CD4-positive, alpha-beta T cell (primary cell): ENCODE measurements at places on chromosomes 7 and 10.

DNA sequence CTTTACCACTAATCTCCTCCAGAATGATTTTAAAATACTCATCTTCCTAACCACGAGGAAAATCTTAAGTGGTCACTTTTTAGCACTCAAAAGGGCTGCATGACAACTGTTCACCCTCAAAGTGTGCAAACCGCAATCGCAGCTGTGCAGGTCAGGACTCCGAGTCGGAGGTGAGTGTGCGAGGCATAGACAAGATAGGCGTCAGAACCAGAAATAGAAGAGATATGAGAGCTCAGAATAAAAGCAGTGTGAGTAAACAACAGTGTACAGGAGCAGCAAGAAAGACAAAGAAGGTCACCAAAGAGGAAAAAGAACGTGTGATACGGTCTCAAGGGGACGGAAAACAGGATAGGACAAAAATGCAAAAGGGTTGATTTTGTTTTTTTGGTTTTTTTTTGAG is 17.5 kb upstream of the ENO4 start:
- peaks cover 5% of the 10 kb centered on the region for H3K27me3 ChIP-seq
- DNase-seq = no peak
- H3K4me3 ChIP-seq = no peak overlapping the region
- no peaks in the 10 kb centered on the region for H3K4me1 ChIP-seq
- H3K27ac ChIP-seq = no peak overlapping the region

- no peak for DNase-seq
- peaks cover 10% of the 10 kb centered on the region for H3K27me3 ChIP-seq
- no peaks in the 10 kb centered on the region for H3K36me3 ChIP-seq
Observed at GRCh38 chr10:112227331-112227987, 43.9 kb upstream of the GPAM start.

- H3K27ac ChIP-seq = no peak overlapping the region
- H3K27me3 ChIP-seq = no peaks in the 10 kb centered on the region
- H3K4me1 ChIP-seq = no peaks in the 10 kb centered on the region
- H3K4me3 ChIP-seq = no peak overlapping the region
- DNase-seq = no peak
Observed at GRCh38 chr7:124751027-124751426, 14.6 kb downstream of the GPR37 start.

DNA sequence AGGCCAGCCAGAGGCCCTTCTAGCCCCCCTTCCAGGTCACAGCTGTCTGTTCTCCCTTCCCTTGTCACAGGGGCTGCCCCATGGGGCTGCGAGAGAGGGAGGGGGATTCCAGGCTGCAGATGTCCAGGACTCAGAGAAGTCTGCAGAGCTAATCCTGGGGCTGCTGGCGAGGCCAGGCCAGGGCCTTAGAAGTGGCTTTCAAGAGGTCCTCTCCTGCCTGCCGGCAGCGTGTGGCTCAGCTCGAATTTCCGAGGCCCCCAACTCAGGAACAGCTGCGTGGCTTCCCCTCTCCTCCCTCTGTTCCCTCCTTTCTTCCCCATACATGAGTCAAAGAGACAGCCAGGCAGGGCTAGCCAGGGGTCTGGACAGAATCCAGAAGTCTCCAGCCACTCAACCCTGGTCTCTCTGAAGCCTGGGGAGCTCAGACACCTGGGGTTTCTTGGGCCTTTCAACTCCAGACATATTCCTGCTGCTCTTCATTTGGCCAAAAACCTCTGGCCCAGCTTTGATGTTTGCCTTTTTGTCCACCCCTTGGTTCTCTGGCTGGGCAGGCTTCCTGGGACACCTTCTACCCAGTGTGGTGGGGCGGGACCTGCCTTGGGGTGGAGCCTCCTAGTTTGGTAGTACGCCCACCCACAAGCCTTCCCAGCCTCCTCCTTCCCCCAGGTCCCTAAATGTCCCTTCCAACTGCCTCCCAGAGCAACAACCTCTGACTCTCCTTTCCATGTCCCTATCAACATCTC is 21.8 kb upstream of the EIF5AL1 start:
- H3K36me3 ChIP-seq = no peaks in the 10 kb centered on the region
- no peak overlapping the region for H3K4me3 ChIP-seq
- no peaks in the 10 kb centered on the region for H3K4me1 ChIP-seq
- H3K27me3 ChIP-seq = no peaks in the 10 kb centered on the region
- no peak for DNase-seq
- no peak overlapping the region for H3K27ac ChIP-seq

GRCh38 chr10:21514129-21514817 is 11.2 kb downstream of the SKIDA1 start:
- H3K4me3 ChIP-seq = no peak overlapping the region
- no peak for DNase-seq
- peaks cover 30% of the 10 kb centered on the region for H3K4me1 ChIP-seq
- no peak overlapping the region for H3K27ac ChIP-seq
